Stimulated activated CD8-positive, alpha-beta memory T cell treated with anti-CD3 and anti-CD28 coated beads, Interleukin-4, amount 100 ng/mL, for 1 hour (primary cell): ENCODE measurements at places on chromosomes 4 and X.

GRCh38 chr4:169089004-169089403, 78.9 kb upstream of the CBR4 start:
- no peak for DNase-seq

- no peak for DNase-seq
Observed at GRCh38 chrX:80879143-80879542, 69.5 kb upstream of the BRWD3 start.

- DNase-seq: no peak
Observed at GRCh38 chr4:87375719-87376291, 15.2 kb downstream of the HSD17B11 start.

GRCh38 chr4:159429693-159430035, 326.8 kb downstream of the RAPGEF2 start:
- DNase-seq: no peak

DNA sequence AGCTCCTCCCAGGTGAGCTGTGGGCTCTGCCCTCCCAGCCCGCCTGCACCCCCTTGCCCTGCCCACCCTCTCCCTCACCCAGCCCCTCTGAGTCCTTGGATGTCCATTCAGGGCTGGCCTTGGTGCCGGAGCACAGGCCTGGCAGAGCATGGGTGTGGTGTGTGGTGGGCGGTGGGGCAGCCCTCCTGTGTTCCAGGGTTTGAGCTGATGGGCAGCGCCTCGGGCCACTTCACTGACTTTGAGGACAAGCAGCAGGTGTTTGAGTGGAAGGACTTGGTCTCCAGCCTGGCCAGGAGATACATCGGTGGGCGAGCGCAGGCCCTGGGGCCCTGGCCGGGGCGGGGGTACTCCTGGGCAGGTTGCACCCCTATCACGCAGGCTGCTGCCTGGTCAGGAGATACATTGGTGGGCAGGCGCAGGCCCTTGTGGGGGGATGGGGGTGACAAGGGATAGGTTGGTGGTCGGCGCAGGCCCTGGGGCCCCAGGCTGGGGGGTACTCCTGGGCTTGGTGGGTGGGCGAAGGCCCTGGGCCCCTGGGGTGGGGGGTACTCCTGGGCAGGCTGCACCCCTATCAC, 7.6 kb upstream of the SLC26A1 start:
- no peak for DNase-seq

- DNase-seq: no peak
Observed at GRCh38 chrX:52923781-52924241, 26.7 kb downstream of the FAM156B start.
